ENCODE measurements at places on chromosomes 5 and 9.
A peak's percentile ranks its signal among the peaks of the same experiment; 100 is the strongest.

DNA sequence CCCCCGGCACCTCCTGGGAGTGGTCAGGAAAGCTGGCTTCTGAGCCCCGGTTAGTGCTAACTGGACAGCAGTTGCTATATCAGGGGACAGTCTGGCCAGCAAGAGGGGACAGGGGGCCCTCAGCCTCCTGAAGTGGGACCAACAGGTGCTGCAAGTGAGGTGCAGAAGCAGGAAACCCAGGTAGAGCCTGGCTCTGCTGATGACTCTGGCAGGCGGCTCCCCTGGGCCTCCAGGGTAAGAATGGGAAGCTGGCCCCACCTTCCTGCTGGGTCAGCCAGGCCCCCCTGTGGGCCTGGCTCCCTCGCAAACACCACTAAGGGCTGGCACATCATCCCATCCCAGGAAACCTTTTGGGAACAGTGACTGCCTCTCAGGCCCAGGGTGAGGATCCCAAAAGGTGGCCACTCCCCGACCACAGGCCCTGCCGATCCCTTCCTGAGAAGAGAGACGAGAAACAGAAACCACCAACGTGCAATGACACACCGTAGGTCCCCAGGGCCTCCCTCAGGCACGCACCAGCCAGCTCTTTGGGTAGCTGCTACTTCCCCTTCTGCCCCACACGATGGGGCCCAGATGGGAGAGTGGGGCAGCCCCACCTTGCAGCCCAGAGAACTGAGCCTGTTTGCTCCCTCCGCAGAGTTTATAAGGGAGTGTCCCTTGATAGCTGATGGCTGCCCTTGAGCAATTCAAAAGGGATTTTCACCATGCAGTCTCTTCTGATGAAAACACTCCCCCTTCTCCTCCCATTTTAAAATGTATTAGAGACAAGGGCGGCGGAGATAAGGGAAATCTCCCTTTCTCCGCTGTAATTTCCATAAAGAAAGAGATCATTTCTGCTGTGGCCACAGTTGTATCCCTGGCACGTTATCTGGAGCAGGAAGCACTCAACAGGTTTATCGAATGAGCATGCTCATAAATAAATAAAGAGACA lies 76.8 kb downstream of the STK10 start:
- peak; percentile 73 for DNase-seq

DNA sequence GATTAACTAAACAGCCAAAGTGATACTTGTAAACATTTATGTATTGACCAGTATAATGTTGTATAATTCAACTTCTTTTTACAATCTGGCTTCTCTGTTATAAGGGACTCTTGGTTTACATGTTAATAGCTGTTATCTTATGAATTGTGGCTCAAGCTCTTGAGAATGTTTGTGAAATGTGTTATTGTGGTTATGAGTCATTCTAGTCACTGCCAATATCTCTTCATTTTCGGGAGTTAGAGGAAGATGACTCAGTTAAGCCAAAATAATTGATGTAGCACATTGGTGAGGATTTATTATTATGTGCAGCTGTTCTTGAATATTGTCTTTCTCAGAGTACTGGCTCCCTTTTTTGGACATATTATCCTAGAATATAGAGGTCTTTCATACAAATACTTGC lies 655.2 kb upstream of the RIOK2 start:
- no peak for DNase-seq

DNA sequence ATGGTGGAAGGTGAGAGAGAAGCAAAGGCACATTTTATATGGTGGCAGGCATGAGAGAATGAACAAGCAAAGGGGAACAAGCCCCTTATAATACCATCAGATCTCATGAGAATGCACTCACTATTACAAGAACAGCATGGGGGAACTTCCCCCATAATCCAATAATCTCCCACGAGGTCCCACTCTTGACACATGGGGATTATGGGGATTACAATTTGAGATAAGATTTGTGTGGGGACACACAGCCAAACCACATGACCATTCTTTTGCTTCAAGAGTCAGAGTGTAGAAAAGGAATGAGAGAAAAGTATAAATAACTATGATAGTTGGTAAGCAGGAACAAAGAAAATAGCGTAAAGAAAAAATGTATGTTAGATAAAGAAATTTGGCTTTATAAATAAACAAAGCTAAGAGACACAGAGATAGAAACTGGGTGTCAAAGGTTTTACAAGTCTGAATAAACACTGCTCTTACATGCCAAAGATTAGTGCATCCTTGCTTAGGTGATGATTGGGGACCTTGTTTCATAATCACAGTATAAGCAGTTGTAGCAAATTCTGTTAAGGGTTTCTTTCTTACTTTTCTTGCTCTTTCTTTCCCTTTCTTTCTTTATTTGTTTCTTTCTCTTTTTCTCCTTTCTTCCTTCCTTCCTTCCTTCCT lies 91.9 kb upstream of the PAPPA start:
- no peak for DNase-seq

DNA sequence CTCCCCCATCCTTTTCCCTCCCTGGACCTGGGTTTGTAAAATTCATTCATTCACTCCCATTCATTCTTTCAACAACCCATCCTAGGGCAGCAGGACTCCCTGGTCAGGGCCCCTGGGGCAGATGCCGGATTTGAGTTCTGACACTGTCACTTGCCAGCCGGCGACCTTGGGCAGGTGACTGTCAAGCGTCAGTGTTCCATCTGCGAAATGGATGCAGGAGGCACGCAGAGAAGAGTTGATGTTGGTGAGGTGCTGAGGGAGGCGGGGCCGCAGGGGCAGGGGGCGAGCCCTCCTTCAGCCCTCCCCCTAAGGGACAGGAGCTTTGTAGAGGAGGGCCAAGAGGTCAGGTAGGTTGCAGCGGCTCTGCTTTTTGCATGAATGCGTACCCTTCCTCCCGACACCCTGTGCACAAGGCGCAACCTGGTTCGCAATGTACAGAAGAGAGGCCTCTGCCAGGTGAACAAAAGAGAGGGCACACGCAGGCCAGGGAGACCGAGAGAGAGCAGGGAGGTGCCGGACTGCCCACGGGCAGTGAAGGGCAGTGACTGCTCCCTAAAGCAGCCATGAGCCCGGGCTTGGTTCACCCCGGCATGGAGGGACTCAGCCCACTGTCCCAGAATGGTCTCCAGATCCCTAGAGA lies 128.1 kb downstream of the BARX1 start:
- DNase-seq: no peak
